Fibroblast of lung (primary cell): ENCODE measurements at places on chromosomes 16 and 17. TPM values are rescaled to one million over a fixed set of nuclear protein-coding genes. Genes with fewer than 3 reads are reported as not detected.
A peak's percentile ranks its signal among the peaks of the same experiment; 100 is the strongest.

Gene CDYL2
- 1.0 and 1.1 TPM in 2 replicates for polyA plus RNA-seq

- H3K36me3 ChIP-seq, result peaks cover 3% of the 10 kb centered on the region
- H3K4me1 ChIP-seq, result peaks cover 59% of the 10 kb centered on the region
- peak overlapping the region; percentile 90 for H3K27ac ChIP-seq
- H3K27me3 ChIP-seq, result no peaks in the 10 kb centered on the region
- DNase-seq, result peak; percentile 76
- peak overlapping the region; percentile 48 for H3K4me3 ChIP-seq
These were observed 34.1 kb downstream of the HIC1 start for GRCh38 chr17:2089021-2089422.

- DNase-seq, result no peak
- H3K36me3 ChIP-seq, result no peaks in the 10 kb centered on the region
- no peak overlapping the region for H3K4me3 ChIP-seq
- H3K27ac ChIP-seq, result no peak overlapping the region
- H3K4me1 ChIP-seq, result no peaks in the 10 kb centered on the region
- H3K27me3 ChIP-seq, result no peaks in the 10 kb centered on the region
These were observed 5.9 kb upstream of the PIRT start for GRCh38 chr17:10843811-10844210.

GRCh38 chr17:27582696-27583095, 48.3 kb upstream of the LGALS9 start:
- H3K36me3 ChIP-seq, result no peaks in the 10 kb centered on the region
- no peaks in the 10 kb centered on the region for H3K27me3 ChIP-seq

DNA sequence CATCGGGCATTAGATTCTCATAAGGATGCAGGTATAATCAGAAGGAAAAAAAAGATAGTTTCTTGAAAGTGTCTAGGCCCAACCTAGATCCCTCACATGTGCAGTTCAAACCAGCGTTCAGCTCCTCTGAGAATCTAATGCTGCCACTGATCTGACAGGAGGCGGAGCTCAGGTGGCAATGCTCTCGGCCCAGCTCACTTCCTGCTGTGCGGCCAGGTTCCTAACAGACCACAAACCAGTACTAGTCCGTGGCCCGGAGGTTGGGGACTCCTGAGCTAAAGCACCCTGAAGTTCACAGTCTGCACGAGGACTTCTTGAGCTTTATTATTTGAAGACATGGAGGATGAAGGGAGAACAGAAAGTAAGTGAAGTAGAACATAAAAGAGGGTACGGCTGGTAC, 16.8 kb downstream of the SMCR8 start:
- DNase-seq, result no peak
- peaks cover 2% of the 10 kb centered on the region for H3K36me3 ChIP-seq
- H3K27me3 ChIP-seq, result no peaks in the 10 kb centered on the region
- H3K27ac ChIP-seq, result no peak overlapping the region

Gene KRT28
- polyA plus RNA-seq, result not detected in 2 replicates

- peaks cover 30% of the 10 kb centered on the region for H3K4me1 ChIP-seq
- H3K4me3 ChIP-seq, result peak overlapping the region; percentile 41
- DNase-seq, result peak; percentile 99
- no peaks in the 10 kb centered on the region for H3K36me3 ChIP-seq
These were observed 87.8 kb downstream of the SMG6 start for GRCh38 chr17:2215616-2216364.

DNA sequence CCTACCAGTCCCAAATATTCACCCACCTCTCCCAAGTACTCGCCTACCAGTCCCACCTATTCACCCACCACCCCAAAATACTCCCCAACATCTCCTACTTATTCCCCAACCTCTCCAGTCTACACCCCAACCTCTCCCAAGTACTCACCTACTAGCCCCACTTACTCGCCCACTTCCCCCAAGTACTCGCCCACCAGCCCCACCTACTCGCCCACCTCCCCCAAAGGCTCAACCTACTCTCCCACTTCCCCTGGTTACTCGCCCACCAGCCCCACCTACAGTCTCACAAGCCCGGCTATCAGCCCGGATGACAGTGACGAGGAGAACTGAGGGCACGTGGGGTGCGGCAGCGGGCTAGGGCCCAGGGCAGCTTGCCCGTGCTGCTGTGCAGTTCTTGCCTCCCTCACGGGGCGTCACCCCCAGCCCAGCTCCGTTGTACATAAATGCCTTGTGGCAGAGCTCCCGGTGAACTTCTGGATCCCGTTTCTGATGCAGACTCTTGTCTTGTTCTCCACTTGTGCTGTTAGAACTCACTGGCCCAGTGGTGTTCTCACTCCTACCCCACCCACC, 29.8 kb downstream of the POLR2A start:
- H3K4me3 ChIP-seq, result no peak overlapping the region
- no peaks in the 10 kb centered on the region for H3K4me1 ChIP-seq
- no peak overlapping the region for H3K27ac ChIP-seq
- no peaks in the 10 kb centered on the region for H3K27me3 ChIP-seq
- DNase-seq, result no peak

- no peak overlapping the region for H3K27ac ChIP-seq
- DNase-seq, result no peak
- no peaks in the 10 kb centered on the region for H3K27me3 ChIP-seq
- H3K4me1 ChIP-seq, result peaks cover 4% of the 10 kb centered on the region
These were observed 41.7 kb downstream of the PIK3R5 start for GRCh38 chr17:8923762-8924161.

GRCh38 chr16:53040788-53041187, 11.9 kb downstream of the CHD9NB start:
- H3K4me1 ChIP-seq, result no peaks in the 10 kb centered on the region
- no peak overlapping the region for H3K4me3 ChIP-seq
- no peaks in the 10 kb centered on the region for H3K36me3 ChIP-seq
- no peak overlapping the region for H3K27ac ChIP-seq
- peaks cover 5% of the 10 kb centered on the region for H3K27me3 ChIP-seq

Gene NPIPB8
- not detected in 2 replicates for polyA plus RNA-seq

- H3K4me3 ChIP-seq, result no peak overlapping the region
- no peaks in the 10 kb centered on the region for H3K27me3 ChIP-seq
- DNase-seq, result no peak
- H3K4me1 ChIP-seq, result peaks cover 11% of the 10 kb centered on the region
- no peaks in the 10 kb centered on the region for H3K36me3 ChIP-seq
These were observed 20.4 kb downstream of the USP10 start for GRCh38 chr16:84720177-84720579.

GRCh38 chr16:85083051-85083639, 29.1 kb downstream of the CIBAR2 start:
- H3K4me3 ChIP-seq, result no peak overlapping the region
- no peaks in the 10 kb centered on the region for H3K27me3 ChIP-seq

Gene TLCD3B
- 0.11 TPM in 1 of 2 replicates, not detected in the other for polyA plus RNA-seq

Gene FBXL16
- 0.07 and 0.14 TPM in 2 replicates for polyA plus RNA-seq

Gene IRX5
- 0.05 TPM in 1 of 2 replicates, not detected in the other for polyA plus RNA-seq

Gene ZNF385C
- polyA plus RNA-seq, result 0.03 TPM in 1 of 2 replicates, not detected in the other

Gene SPNS3
- not detected in 2 replicates for polyA plus RNA-seq
